NCI-H1436 (cell line): ENCODE measurements at places on chromosomes 1 and 21.

- no peak for DNase-seq
Observed at GRCh38 chr1:114105421-114105979, 48.2 kb downstream of the SYT6 start.

GRCh38 chr1:66919063-66919462, 5.6 kb downstream of the DNAI4 start:
- no peak for DNase-seq

GRCh38 chr1:38203441-38203840, 156.8 kb upstream of the POU3F1 start:
- DNase-seq: no peak

DNA sequence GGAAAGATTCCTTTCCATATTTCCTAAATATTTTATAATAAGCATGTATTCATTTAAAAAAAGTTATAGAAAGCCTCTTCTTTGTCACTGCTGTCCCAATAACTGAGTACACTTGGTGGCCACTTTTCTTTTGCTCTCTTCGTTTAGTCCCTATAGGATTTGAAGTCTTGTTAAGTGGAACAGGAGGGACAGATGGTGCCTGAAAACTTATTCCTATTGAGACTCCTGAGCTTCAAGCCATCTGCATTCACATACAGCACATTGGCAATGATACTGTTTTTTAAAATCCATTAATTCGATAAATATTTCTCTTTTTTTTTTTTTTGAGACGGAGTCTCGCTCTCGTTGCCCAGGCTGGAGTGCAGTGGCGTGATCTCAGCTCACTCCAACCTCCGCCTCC, 2.0 kb upstream of the ZBTB40 start:
- DNase-seq: no peak

DNA sequence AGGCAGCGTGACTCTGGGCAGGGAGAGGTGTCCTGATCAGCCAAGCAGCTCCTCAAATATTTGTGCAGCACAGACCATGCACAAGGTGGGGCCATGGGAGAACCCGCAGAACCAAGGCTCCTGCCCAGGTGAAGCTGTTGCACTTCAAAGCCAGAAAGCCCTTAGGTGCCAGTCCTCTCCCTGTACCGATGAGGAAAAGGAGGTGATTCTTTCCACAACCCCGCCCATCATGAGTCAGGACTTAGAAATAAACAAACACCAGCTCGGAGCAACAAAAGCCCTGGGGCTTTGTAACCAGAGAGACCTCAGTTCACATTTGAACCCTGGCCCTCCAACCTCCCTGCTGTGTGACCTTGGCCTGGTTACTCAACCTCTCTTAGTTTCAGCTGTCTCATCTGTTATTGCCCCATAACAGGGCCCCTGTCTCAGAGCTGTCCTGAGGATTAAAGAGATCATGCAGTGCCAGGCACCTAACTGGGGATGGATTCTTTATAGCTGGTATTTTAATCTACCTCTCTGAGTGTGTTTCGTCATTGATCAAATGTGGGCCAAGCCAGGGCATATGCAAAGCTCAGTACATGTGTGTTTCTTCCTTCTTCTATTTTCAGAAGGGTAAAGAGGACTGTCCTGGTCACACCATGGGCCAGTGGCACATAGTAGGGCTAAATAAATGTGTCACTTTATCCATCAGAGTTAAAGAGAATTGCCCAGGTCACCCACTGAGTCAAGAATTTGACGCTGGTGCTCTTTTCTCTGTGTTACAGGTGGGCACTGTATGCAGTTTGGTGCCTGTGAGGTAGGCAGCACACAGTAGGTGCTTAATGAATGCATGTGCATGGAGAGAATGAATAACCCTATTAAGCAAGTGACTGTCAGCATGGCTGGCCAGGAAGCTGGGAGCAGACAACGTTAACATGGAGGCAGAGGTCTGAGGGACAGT, 1.4 kb downstream of the LDLRAD1 start:
- no peak for DNase-seq

GRCh38 chr1:95041491-95042165, 31.1 kb downstream of the ALG14 start:
- DNase-seq: peak; percentile 43

GRCh38 chr1:172948457-172948856, 102.3 kb downstream of the TNFSF18 start:
- no peak for DNase-seq

DNA sequence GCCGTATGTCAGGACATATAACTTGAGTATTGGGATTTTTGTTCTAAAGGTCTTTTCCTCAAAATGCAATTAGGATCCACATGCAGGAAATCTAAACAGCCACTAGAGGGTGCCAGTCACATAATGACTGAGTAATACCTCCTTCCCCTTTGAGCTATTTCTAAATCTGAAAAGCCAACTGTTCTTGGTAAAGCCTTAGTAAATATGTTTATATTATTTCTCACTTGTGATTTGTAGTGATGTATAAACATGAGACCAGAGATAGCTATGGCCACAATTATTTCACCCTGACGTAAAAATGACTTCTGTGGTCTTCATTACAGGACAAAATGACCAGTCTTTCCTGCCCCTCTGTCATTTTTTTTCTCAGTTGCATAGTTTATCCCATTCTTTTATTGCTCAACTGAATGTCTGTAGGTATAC, 41.0 kb upstream of the DR1 start:
- peak; percentile 63 for DNase-seq

GRCh38 chr1:27368869-27369582, 2.3 kb upstream of the MAP3K6 start:
- no peak for DNase-seq

- DNase-seq: peak; percentile 48
Observed at GRCh38 chr1:225318706-225319575, 108.9 kb downstream of the LBR start.

- no peak for DNase-seq
Observed at GRCh38 chr1:10471411-10472219, 714 bp downstream of the DFFA start.

- DNase-seq: no peak
Observed at GRCh38 chr1:117092594-117092993, 29.0 kb downstream of the TRIM45 start.

DNA sequence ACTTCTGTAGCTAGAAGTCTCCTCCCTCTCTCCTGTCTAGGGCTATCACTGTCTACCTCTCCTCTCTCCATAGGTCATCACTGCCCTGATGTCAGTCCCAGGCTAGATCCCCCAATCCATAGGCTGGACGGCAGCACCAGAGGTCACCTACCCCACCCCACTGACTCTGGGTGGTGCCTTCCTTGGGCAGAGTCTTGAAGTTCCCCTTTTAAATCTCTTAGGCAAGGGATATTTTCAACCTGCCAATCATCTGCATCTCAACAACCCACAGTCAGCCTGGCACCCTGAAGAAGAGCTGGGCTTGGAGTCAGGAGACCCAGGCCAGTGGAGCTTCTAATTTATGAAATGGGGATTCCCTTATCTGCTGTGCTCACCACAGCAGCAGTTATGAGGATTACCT, 13.2 kb downstream of the MYBPH start:
- no peak for DNase-seq

- DNase-seq: no peak
Observed at GRCh38 chr21:44462086-44462833, 7.0 kb downstream of the LRRC3 start.

DNA sequence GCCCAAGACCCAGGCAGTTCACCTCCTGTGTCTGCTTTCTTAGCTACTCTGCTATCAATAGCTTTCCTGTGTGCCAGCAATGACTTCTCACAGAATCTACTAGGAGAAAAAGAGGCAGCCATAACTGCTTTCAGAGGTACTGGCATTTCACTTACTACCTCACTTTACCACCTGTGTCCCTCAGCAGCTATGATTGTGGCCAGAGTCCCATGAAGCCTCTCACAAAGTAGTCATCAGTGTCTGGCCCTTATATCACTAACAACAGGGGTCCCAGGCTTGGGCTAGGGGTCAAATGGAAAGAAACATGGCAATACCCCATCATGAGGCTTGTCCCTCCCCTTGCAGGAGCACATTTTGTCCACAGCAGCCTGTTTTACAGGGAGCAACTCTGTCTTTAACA, 62.7 kb upstream of the EPS8L3 start:
- DNase-seq: no peak

DNA sequence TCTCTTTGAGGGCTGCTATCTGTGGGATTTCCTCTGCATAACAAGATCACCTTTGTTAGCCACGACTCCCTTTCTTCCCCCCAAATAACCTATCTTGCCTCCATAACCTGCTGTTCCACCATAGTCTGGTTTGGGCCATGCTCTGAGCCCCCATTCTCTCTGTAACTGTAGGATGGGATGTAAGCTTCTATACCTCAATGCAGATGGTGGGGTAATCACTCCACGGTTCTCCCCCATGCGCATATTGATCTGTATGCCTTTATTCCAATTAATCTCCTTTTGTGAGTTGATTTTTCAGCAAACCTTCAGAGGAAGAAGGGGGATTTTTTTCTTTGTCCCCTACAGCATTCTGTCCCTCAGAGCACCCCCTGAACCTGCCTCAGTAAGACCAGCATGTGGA, 170.1 kb upstream of the IRF2BP2 start:
- no peak for DNase-seq

DNA sequence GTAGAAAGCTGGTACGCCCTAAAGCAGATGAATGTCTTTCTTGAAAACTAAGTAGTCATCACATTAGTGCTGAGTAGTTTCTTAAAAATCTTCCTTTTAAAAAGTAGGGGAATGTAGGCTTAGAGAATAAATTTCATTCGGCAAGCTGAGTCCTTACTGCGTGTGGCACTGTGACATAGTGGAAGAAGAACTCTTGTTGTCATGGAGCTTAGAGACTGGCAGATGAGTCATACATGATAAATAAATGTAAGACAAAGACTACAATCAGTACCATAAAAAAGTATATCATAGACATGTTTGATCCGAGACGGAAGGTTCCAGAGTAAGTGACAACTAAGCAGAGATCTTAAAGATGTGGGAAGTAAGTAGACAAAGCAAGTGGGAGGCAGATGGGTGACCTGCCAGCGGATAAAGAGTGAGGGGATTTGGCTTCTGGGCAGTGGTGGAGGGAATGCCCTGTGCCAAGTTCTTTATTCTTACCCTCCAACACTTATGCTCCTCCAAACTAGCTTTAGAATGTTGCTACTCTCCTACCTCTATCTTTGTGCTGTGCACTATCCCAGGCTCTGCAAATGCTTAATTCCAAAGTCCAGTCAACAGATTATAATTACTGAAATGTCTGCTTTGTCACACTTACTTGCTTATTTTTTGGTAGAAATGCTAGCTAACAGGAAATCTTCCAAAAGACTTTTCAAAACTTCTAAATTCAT, 608.5 kb upstream of the USP24 start:
- DNase-seq: no peak

DNA sequence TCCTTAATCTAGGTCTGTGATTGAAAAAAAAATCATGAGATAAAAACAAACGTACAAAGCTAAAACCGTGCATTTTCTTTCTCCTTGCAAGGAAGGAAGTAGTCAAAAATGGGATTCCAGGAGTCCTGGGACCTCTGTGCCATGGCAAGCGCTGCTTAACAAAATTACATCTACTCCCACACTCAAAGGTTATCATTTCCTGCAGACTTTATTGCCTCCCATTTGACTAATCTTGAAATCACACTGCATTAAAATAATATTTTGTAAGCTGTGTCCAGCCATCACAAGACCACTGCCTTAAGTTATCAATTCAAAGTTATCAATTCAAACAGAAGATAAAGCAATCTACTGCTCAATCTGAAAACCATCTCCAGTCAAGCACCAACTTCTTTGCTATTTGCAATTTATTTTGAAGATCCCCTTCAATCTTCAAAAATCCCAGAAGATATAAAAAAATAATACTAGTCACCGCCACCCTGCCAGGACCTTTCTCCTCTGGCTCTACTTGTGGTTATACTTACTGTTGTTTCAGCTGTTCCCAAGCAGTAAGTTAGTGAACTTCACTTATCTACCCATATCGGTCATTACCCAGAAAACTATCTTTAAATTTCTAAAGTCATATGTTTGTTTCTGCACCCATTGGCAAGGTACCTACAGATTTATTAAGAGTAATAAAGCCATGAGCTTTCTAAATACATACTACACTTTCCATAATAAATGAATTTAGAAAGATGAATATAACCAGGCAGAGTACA, 38.1 kb upstream of the RAP1GAP start:
- DNase-seq: no peak

- DNase-seq: no peak
Observed at GRCh38 chr1:201742955-201743805, 85.8 kb upstream of the IPO9 start.

- no peak for DNase-seq
Observed at GRCh38 chr21:34996304-34997101, 52.6 kb downstream of the RUNX1 start.

GRCh38 chr1:36258960-36259344, 34.7 kb downstream of the THRAP3 start:
- DNase-seq: no peak

GRCh38 chr21:46112725-46113215, 14.9 kb downstream of the COL6A2 start:
- no peak for DNase-seq

DNA sequence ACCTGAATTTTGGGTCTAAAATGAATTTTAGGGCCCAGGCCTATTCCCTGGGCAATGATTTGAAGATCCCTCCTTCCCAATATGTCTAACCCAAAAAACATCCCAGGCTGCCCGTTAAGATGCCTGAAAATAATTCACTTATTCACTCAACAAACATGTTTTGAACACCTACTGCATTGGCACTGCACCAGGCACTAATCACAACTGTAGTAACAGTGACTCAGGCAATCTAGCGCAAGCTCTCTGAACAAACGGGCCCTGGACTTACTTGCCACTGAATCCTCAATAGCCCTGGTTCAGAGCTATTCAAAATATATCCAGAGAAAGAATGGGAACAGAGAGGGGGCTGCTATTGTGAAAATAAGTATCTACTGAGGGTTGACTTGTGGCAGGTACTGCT, 4.2 kb downstream of the CD244 start:
- DNase-seq: no peak

- no peak for DNase-seq
Observed at GRCh38 chr1:48688102-48688760, 88.5 kb downstream of the BEND5 start.

GRCh38 chr1:21045351-21045750, 131.3 kb downstream of the EIF4G3 start:
- DNase-seq: no peak

- DNase-seq: no peak
Observed at GRCh38 chr1:110243146-110243545, 33.0 kb downstream of the KCNC4 start.

DNA sequence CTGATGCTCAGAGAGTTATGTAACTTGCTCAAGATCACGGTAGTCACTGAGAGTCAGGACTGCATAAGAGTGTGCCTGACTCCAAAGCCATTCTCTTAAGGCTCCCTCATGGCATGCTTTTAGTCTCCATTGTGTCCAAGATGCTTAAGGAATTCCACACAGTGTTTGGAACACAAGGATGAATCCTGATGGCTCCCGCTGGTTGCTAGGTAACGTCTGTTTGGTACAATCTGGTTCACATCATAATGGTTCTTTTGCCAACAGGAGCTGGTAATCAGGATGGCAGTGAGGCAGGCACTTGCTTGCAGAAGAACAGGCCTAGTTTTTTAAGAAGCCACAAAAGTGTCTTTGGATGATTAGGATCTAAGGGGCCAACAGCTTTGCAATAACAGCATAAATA, 436.5 kb upstream of the DAB1 start:
- DNase-seq: no peak
